Activated naive CD4-positive, alpha-beta T cell treated with anti-CD3 and anti-CD28 coated beads for 36 hours (primary cell): ENCODE measurements at places on chromosomes 3 and 15. TPM values are rescaled to one million over a fixed set of nuclear protein-coding genes. Genes with fewer than 3 reads are reported as not detected.

IL12A gene
- not detected for total RNA-seq

TM4SF1 gene
- not detected for total RNA-seq

IQCH gene
- total RNA-seq: 0.98 TPM

IL1RAP gene
- total RNA-seq: 13.7 TPM

SLC28A2 gene
- total RNA-seq: not detected

ATP13A5 gene
- not detected for total RNA-seq

HTR3E gene
- total RNA-seq: not detected

CASR gene
- not detected for total RNA-seq

HIGD2B gene
- total RNA-seq: 0.27 TPM

ZIC1 gene
- not detected for total RNA-seq

ACTL6A gene
- 89.2 TPM for total RNA-seq

CLDN1 gene
- 0.96 TPM for total RNA-seq

GOLGA8N gene
- 2.2 TPM for total RNA-seq

MESD gene
- total RNA-seq: 15.1 TPM

TM4SF4 gene
- total RNA-seq: not detected

TERC gene
- 20.4 TPM for total RNA-seq
